Hematopoietic multipotent progenitor cell treated with erythropoietin and hydrocortisone succinate and interleukin-3 and kit ligand, for 6 days (in vitro differentiated cells): ENCODE measurements at places on chromosomes 5 and 9.

DNA sequence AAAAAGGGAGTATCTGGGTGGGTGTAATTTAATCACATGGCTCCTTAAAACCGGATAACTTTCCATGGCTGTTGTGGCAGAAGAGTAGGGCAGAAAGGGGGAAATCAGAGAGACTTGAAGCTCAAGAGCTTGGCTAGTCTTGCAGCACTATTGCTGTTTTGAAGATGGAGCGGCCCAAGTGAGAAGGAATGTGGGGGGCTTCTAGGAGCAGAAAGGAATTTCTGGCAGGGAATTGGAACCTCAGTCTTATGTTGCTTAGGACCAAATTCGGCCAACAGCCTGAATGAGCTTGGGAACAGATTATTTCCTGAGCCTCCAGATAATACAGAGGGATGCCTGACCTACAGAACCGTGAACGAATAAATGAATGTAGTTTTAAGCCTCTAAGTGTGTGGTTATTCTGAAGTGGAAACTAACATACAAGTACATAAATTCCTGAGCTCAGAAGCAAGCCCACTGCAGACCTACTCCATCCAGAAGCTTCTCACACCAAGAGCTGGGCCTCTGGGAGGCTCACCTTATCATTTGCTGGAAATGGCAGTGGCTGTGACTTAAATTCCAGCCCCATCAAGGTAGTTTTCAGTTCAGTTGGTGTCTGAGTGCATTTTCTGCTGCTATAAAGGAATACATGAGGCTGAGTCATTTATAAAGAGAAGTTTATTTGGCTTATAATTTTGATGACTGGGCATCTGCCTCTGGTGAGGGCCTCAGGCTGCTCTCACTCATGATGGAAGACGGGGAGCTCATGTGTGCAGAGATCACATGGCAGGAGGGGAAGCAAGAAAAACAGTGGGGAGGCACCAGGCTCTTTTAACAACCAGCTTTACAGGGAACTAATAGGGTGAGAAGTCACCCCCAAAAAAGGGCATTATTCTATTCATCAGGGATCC lies 15.3 kb upstream of the TMEM174 start:
- DNase-seq: no peak

DNA sequence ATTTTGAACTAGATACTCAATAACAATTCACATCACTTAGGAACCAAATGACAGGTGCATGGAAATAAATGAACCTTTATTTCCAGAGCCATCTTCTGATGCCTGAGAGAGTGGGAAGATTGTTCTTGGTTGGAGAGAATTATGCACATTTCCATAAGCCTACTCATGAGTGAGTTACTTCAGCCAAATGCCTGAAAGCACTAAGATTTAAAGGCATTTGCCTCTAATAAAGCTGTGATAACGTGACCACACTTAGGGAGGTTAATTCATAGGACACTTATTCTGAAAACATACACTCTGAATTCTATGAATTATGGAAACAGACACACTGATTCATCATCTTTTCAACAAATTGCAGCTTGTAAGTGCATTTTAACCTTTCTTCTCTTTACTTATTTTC lies 40.0 kb downstream of the KCTD16 start:
- no peak for DNase-seq

DNA sequence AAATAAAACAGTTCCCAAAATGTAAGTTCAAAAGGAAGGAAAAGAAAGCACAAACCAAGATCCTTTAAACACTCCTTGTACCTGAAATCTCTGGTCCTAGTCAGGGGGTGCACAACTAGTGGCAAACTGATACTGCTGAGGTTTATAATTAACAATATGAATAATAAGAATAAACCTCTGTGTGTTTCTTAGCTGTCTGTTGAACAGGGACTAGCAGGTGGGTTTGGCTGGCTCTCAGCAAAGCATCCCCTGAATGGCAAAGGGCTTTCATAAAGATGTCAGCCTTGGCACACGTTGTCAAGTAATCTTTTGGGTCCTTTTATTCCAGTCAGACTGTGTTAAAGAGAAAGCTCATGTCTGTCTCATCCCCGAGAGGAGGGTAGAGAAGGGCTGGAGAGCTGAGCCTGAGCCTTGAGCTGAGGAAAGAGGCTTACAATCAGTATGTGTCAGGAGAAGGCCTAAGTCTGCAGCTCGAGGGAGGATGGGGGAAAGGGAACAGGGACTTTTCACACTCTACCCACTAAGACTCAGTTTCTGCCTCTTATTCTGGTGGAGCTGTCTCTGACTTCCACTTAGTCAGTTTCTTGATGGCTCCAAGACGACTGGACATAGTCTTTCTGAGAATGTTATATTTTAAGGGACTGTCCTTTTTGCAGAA lies 123.0 kb downstream of the GALNT10 start:
- DNase-seq: no peak

DNA sequence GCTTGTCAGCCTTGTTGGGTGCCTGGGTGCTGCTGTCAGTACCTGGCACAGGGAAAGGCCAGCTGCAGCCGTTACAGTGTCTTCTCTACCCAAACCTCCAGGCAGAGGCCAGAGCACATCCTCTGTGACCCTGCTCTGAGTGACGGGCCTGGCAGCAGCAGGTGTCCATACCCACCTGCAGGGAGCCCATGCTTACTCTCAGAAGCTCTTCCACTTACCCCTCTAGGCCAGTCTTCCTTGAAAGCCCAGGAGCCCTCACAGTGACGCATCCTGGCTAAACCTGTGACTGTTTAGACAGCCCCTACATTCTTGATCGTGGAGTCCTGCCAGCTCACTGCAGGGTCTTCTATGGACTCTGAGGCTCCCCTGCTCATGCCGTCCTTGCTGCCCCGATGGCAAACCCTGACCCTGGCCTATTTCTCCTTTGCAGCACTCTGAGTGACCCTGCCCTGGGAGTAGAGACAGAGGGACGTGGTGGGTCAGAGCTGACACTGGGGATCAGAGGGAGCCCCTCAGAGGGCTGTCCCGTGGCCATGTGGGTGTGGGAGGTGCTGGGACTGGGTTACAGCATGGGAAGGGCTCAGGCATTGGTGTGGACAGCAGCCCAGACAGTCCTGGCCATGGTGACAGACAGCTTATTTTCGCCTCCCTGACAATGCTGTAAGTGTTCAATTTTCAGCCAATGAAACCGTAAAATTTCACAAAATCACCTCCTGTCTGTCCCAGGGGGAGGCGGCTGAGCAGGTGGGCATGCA lies 67.6 kb upstream of the RNF130 start:
- DNase-seq: no peak

DNA sequence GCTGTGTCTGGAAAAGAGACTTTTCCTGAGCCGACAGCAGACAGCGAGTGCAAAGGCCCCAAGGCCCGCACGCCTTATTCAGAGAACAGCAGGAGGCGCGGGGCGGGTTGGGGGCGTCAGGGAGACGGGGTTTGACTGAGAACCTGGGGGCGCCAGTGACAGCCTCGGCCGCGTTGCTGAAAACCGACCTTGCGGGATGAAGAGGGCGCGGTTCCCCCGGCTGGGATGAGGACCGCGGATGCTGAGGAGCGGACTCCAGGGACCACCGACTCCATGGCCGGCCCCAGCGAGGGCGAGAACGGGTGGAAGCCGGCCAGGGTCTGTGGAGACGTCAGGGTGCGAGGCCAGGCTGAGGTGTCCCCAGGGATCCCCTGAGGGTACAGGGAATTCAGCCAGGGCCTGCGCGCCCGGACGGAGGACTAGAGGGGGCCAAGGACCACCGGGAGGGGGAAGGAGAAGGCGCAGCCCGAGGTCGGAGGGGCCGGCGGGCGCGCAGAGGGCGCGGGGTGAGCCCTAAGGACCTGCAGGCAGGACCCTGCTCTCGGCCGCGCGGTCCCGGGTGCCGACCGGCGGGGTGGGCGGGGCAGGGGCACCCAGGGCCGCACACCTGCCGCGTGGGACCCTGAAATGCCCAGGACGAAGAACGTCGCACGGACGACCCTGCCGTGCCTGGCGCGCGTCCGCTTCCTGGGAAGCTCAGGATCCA lies 837 bp upstream of the AHRR start:
- DNase-seq: no peak

- no peak for DNase-seq
Measured at GRCh38 chr5:76085243-76085579, 2.0 kb downstream of the SV2C start.

- DNase-seq: no peak
Measured at GRCh38 chr9:3968891-3969290, 331.0 kb downstream of the GLIS3 start.

DNA sequence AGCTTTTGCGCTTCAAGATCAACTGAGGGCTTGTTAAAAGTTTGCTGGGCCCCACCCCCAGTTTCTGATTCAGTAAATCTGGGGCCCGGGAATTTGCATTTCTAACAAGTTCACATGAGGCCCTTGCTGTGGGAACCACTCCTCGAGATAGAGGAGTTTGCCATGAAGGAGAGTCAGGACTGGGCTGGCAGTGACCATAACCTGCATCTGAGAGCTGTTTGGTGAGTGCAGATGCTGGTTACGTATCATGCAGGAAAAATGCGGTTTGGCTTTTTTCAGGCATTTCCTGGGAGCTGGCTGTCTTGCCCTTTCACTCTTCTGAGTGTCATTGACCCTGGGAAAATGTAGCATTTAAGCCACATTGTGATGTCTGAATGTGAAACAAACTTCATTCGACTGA lies 9.4 kb upstream of the ANGPTL2 start:
- DNase-seq: no peak

- no peak for DNase-seq
Measured at GRCh38 chr9:124741662-124742061, 29.4 kb downstream of the NR6A1 start.

- DNase-seq: no peak
Measured at GRCh38 chr9:13322828-13323550, 43.5 kb upstream of the MPDZ start.
